ENCODE measurements at places on chromosomes 3 and 15.

DNA sequence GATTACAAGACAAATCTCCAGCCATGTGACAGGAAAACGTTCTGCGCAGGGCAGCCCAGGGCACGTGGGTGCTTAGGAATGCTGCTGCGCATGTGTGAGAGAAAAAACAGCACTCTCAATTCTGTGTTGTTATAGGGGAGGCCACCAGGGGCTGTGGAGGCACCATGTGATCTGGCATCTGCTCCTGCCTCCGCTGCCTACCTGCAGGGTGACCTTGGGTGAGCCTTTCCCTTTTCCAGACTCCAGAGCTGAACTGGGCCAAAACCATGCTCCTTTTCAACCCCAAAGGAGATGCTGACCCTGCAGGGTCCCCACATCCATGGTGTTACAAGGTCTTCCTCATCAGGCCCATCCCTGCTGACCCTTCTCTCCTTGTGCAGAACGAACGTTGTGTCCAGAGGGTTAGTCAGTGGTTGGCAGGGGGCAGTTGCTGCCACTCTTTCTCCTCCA, 81.5 kb upstream of the RASGRF1 start:
- DNase-seq: no peak

DNA sequence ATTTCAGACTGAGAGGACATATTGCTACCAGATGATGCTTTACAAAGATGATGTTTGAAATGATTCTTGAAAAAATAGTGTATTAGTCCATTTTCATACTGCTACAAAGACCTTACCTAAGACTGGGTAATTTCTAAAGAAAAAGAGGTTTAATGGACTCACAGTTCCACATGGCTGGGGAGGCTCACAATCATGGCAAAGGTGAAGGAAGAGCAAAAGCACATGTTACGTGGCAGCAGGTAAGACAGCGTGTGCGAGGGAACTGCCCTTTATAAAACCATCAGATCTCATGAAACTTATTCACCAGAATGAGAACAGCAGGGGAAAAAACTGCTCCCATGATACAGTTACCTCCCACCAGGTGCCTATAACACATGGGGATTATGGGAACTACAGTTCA, 658.4 kb upstream of the CFAP20DC start:
- no peak for DNase-seq

- peak; percentile 87 for DNase-seq
Measured at GRCh38 chr15:101121511-101122090, 130.2 kb downstream of the CHSY1 start.

GRCh38 chr3:157174290-157174648, 14.3 kb upstream of the CCNL1 start:
- DNase-seq: no peak

DNA sequence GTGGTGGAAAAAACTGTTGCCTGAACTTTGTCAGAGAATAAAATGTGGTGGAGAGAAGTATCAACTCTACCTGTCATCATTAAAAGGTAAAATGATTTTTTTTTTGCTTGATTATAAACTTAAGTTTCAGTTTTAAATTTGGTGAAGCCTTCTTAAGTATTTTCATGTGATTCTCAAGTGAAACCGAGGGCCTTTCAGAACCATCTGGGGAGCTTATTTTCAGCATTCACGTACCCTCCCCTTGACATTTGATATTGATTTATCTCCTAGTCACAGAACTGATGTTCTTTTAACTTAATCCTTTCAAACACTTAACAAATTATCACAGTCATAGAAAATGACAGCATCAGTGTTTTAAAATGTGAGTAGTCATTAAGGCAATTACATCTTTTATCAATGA, 38.5 kb downstream of the HPS3 start:
- DNase-seq: no peak

DNA sequence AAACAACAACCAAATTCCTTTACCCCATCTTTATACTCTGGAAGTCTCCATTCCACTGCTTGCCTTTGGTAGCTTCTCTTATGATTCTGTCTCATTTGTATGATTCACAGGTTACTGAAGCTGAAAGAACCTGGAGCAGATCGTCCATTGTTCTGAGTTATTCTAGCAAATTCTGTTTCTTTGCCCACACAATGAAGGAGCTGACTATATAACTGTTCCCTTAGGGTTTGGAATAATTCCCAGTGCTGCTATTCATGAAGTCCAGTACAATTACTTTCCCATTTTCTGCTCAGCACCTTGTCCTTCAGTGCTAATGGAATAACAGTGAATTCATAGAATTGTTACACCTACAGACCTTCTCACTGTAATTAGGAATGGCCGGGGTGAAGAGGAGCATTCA, 167.8 kb downstream of the CHST2 start:
- no peak for DNase-seq

DNA sequence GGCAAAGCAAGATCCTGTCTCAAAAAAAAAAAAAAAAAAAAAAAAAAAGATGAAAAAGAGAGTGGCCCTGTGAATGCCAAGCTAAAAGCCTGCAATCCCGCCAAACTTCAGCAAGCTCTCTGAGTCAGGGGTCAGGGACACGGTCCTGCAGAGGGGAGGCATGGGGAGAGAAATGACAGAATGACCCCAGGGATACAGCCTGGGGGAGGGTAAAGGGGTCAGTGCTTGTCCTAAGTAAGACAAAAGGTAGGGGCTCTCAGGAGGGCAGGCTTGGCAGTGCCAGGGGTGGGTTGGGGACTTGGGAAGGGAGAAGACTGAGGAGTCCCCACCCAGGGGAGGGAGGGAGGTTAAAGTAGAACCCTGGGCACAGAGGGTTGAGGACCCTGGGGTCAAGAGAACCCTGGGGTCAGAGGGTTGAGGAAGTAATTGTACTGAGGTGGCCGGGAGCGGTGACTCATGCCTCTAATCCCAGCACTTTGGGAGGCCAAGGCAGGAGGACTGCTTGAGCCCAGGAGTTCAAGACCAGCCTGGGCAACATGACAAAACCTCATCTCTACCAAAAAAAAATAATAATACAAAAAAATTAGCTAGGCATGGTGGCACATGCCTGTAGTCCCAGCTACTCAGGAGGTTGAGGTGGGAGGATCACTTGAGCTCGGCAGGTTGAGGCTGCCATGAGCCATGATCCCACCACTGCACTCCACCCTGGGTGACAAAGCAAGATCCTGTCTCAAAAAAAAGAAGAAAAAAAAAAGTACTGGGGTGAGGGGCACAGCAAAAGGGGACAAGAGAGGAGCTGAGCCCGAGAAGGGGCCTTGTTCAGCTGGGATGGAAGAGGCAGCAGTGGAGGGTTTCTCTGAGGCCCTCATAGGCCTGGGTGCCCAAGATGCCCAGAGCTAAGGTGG, 5.2 kb upstream of the SEMA3B start:
- no peak for DNase-seq

DNA sequence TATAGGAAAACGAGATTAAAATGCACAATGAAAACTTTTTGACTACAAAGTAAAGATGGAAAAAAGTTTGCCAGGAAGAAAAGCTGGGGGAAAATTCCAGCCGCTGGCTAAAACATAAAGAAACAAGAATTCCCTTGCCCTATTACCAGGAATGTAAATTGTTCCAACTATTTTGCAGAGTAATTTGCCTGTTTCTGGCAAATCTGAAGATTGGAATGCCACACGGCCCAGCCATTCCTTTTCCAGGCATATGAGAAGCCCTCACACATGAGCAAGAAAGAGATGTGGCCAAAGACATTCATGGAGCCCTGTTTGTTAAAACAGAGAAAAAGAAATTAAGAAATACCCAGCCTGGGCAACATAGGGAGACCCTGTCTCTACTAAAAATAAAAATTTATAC, 8.4 kb upstream of the GATA2 start:
- no peak for DNase-seq

DNA sequence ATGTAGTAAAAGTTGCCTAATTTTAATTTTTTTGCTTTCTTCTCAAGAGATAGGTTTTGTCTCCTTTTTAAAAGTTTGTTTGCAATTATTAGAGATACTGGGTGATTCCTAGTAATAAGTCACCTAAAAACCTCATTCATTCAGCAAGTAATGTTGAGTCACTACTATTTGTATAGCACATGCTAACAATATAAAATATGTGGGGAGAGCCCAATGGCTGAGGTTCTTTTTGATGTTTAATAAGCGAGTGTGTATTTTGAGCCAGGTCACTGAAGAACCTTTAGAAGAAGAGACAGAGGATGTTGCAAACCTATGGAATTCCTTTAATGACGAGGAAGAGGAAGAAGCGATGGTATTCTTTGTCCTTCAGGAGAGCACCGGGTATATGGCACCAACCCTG, 123.7 kb upstream of the CHRM5 start:
- no peak for DNase-seq

DNA sequence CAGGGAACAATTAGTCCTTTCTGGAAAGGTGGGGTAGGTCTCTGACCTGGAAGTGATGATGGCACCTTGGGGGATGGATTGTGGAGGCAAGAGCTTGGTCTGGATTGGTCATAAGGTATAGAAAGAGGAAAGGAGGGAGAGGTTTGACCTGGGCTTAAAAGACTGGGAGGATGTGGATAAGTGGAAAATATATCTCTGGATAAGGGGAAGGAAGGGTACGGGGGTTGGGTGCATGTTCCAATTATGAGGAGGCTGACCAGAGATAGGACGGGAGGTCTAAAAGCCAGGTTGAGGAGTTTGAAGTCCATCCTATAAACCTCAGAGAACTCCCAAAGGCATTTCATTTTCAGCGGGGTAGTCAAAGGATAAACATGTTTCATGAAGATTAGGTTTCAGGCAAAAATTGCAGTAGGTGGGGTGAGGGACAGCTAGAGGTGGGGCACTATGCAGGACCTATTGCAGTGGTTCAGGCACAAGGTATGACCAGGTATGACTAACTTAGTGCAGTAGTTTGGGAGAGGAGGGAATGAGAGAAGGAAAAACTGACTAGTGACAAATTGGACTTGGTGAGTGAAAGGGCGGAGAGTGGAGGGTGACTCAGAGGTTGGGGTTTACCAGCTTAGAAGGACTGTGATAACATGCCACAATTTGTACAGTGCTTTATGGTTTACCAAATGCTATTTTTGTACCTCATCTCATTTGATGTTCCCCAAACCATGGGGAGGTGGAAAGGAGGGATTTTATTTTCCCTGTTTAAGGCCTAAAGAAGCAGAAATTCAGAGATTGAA, 10.7 kb downstream of the PDE8A start:
- peak; percentile 65 for DNase-seq

DNA sequence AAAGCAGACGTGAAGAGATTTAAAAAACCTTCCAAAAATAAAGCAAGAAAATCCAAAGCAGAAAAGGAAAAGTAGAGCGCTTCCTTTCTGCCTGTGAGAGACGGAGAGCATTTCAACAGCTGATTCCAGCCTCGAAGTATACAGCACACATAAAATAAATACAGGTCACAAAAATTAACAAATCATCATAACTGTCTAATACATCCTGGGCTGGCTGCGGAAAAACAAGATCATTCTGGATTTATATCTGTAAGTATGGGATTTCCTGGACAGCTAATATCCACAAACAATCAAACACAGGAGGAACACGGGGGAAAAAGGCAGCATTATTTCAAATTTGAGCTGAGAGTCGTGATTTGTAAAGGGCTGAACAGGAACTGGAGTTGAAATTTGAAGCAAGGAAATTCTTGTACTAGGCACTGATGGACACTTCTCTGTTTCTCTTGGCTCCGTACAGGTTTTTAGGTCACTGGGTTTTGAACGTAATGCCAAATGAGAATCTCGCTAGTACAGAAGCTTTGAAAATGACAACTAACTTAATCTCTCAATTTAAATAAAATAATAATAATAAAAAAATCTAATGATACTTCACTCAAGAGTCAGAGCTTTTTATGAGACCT, 577.7 kb downstream of the FOXP1 start:
- no peak for DNase-seq

DNA sequence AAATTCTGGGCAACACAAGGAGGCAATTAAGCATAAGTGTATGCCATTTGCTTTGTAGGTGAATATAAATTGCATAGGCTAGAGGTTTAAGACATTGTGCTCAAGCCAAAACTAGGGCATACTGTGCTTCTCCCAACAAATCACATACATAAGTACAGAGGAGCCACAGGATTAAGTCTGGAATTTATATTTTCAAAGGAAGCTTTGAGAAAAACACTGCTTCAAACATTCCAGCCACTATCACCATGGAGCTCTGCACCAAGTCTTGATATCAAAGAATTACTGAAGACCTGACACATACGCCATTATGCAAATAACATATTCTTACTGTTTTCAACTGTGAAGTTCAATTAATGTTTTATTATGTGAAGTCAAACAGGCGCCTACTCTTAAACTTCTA, 119.4 kb upstream of the NPHP3 start:
- DNase-seq: no peak

DNA sequence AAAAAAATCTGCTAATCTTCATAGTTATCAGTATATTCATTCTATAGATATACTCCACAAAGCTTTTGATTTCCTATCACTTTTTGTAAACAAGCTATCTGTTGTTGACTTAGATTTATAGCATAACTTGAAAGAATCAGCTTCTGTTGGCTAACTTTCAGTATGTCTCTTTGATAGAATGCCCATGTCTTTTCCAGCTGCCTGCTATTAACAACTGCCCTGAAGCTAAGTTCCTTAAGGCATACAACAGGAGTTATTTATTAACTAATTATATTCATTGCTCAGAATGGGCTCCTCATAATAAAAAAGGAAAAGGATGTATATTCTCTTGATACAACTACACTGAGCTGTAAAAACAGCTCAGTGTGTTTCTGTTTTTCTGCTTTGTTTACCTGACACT, 293.9 kb downstream of the TUSC7 start:
- DNase-seq: no peak

GRCh38 chr3:168659015-168659414, 563.3 kb upstream of the GOLIM4 start:
- no peak for DNase-seq

- DNase-seq: no peak
Measured at GRCh38 chr15:101536875-101537405, 47.4 kb upstream of the PCSK6 start.

DNA sequence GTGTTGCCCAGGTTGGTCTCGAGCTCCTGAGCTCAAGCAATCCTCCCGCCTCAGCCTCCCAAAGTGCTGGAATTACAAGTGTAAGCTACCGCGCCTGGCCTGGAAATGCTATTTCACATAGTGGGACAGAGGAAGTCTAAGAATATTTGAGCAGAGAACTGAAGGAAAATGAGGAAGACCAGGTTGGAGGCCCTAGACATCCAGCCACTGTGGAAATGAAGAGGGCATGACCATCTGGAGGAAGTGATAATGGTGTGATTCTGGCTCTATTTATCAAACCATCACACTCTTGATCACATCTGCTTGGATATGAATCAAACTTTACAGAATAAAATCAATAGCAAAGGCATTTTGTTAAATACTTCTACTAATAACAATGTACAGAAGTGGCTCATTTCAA, 65.9 kb upstream of the ARHGEF3 start:
- no peak for DNase-seq
